Kidney (tissue), 22 donors: ENCODE measurements at places on chromosomes 13 and 19. TPM values are rescaled to one million over a fixed set of nuclear protein-coding genes. Genes with fewer than 3 reads are reported as not detected.

The KLHL1 gene
- not detected for total RNA-seq

The PRRG2 gene
- total RNA-seq, result 14.9 TPM

The ZNF552 gene
- total RNA-seq, result 13.8 TPM

The ZSWIM4 gene
- 13.7 TPM for total RNA-seq

The OLFM2 gene
- 2.1 TPM for total RNA-seq

The IZUMO4 gene
- total RNA-seq, result 4.3 TPM

The SIGLEC12 gene
- total RNA-seq, result 0.66 TPM
